Stimulated activated naive B cell treated with anti-CD40 and anti-IgM and Interleukin-4, amounts not matched to agents 10 μg/mL and 1 μg/mL and 100 μg/mL, for 72 hours (primary cell): ENCODE measurements at places on chromosomes 7 and 10.

GRCh38 chr7:18792871-18793595, 297.5 kb downstream of the HDAC9 start:
- H3K27me3 ChIP-seq, result no peaks in the 10 kb centered on the region
- H3K4me3 ChIP-seq, result no peak overlapping the region
- no peak overlapping the region for H3K27ac ChIP-seq

DNA sequence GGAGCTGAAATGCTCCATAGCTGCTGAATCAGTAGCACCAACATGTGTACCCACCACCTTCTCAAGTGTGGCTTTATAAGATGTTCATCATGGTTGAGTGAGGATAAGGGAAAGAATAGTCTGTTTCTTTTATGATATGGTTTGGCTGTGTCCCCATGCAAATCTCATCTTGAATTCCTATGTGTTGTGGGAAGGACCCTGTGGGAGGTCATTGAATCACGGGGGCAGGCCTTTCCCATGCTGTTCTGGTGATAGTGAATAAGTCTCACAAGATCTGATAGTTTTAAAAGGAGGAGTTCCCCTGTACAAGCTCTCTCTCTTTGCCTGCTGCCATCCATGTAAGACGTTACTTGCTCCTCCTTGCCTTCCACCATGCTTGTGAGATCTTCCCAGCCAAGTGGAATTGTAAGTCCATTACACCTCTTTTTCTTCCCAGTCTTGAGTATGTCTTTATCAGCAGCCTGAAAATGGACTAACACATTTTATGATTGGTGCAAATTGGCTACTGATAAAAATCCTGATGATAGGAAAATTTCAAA, 799.9 kb downstream of the TNS3 start:
- H3K36me3 ChIP-seq, result no peaks in the 10 kb centered on the region
- no peak overlapping the region for H3K4me3 ChIP-seq
- H3K27ac ChIP-seq, result no peak overlapping the region
- no peaks in the 10 kb centered on the region for H3K27me3 ChIP-seq
- no peak for DNase-seq
- H3K4me1 ChIP-seq, result no peaks in the 10 kb centered on the region

DNA sequence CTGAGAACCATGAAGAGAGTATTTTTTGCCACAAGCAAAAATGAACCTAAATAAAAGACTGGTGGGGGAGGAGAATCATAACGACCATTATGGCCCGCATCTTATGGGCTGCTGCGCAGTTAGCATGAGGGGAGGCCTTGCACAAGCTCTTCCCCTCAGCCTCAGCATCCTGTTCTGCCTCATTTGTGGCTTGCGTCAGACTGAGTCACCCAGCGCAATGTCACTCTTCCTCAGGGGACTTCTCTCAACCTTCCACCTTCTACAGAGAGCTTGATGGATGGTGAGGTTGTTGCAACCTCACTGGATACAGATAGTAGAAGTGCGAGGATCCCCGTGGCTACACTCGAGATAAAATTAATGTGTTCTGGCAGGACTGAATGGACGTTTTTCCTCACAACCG, 16.8 kb upstream of the GPR15LG start:
- peak overlapping the region; percentile 65 for H3K27ac ChIP-seq
- no peaks in the 10 kb centered on the region for H3K27me3 ChIP-seq
- peaks cover 16% of the 10 kb centered on the region for H3K36me3 ChIP-seq
- H3K4me3 ChIP-seq, result no peak overlapping the region
- DNase-seq, result no peak
- H3K4me1 ChIP-seq, result peaks cover 29% of the 10 kb centered on the region

GRCh38 chr7:52260046-52260665, 775.3 kb upstream of the POM121L12 start:
- no peak for DNase-seq
- no peak overlapping the region for H3K27ac ChIP-seq
- H3K4me3 ChIP-seq, result no peak overlapping the region
- no peaks in the 10 kb centered on the region for H3K4me1 ChIP-seq
- no peaks in the 10 kb centered on the region for H3K27me3 ChIP-seq
- no peaks in the 10 kb centered on the region for H3K36me3 ChIP-seq

GRCh38 chr10:25304606-25305005, 129.8 kb downstream of the GPR158 start:
- H3K27me3 ChIP-seq, result no peaks in the 10 kb centered on the region
- no peak for DNase-seq
- no peak overlapping the region for H3K27ac ChIP-seq
- no peak overlapping the region for H3K4me3 ChIP-seq
- no peaks in the 10 kb centered on the region for H3K4me1 ChIP-seq

GRCh38 chr10:102585026-102585425, 59.3 kb upstream of the TRIM8 start:
- no peak overlapping the region for H3K27ac ChIP-seq
- H3K4me3 ChIP-seq, result no peak overlapping the region
- DNase-seq, result no peak
- peaks cover 4% of the 10 kb centered on the region for H3K36me3 ChIP-seq

- no peaks in the 10 kb centered on the region for H3K36me3 ChIP-seq
- no peak for DNase-seq
- H3K4me1 ChIP-seq, result no peaks in the 10 kb centered on the region
- no peak overlapping the region for H3K4me3 ChIP-seq
- no peaks in the 10 kb centered on the region for H3K27me3 ChIP-seq
These were observed 60.7 kb downstream of the GPAM start for GRCh38 chr10:112122827-112123226.

DNA sequence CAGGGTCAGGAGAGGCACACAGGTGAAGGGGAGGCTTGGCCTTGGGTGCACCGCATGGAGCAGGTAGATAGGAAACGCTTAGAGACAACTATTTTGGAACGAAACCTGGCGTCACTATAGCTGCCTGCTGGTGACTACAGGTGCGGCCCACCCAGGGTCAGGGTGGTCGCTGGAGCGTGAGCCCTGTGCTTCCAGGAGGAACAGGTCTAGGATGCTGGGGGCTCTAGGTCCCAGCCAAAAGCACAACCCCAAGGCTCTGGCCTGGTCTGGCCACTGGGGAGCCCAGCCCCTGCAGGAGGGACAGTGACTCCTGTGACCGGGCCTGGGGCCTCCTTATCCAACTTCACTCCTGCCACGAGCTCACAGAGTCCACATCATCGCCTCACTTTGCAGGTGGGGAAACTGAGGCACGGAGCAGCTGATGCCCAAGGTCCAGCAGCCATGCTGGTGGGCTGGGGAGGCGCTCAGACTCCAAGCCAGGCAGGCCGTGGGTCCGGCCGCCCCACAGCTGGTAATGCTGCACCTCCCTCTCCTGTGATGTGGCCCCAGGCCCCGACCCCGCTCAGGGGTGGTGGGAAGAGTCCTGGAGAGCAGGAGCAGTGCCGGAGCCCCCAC, 9.0 kb downstream of the LFNG start:
- H3K4me3 ChIP-seq, result peak overlapping the region; percentile 71
- peaks cover 13% of the 10 kb centered on the region for H3K36me3 ChIP-seq
- H3K4me1 ChIP-seq, result peaks cover 85% of the 10 kb centered on the region
- no peaks in the 10 kb centered on the region for H3K27me3 ChIP-seq
- peak overlapping the region; percentile 95 for H3K27ac ChIP-seq

DNA sequence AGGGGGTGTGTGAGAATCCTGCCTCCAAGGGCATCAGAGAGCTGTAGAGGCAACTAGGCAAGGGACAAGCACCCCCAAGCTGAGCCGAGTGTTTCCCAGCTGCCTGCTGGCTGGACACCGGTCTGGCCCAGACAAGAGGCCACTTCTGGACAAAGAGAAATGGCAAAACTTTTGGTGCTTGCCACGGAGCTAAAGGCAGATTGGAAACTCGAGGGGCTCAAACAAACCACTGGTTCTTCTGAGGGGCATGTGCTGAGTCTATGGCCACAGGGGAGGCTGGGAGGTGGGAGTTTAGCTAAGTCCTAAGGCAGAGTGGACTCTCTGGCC, 66.5 kb upstream of the INPP5A start:
- H3K27ac ChIP-seq, result peak overlapping the region; percentile 68
- peaks cover 19% of the 10 kb centered on the region for H3K4me1 ChIP-seq
- H3K27me3 ChIP-seq, result peaks cover 26% of the 10 kb centered on the region
- H3K4me3 ChIP-seq, result no peak overlapping the region
- peaks cover 5% of the 10 kb centered on the region for H3K36me3 ChIP-seq
- no peak for DNase-seq

GRCh38 chr7:22319424-22320403, 37.2 kb downstream of the RAPGEF5 start:
- H3K27me3 ChIP-seq, result no peaks in the 10 kb centered on the region
- no peak overlapping the region for H3K27ac ChIP-seq
- peaks cover 2% of the 10 kb centered on the region for H3K36me3 ChIP-seq

- H3K36me3 ChIP-seq, result no peaks in the 10 kb centered on the region
- H3K27ac ChIP-seq, result no peak overlapping the region
- no peak overlapping the region for H3K4me3 ChIP-seq
- no peaks in the 10 kb centered on the region for H3K27me3 ChIP-seq
- DNase-seq, result no peak
These were observed 216.9 kb downstream of the SORCS1 start for GRCh38 chr10:106947643-106948042.

DNA sequence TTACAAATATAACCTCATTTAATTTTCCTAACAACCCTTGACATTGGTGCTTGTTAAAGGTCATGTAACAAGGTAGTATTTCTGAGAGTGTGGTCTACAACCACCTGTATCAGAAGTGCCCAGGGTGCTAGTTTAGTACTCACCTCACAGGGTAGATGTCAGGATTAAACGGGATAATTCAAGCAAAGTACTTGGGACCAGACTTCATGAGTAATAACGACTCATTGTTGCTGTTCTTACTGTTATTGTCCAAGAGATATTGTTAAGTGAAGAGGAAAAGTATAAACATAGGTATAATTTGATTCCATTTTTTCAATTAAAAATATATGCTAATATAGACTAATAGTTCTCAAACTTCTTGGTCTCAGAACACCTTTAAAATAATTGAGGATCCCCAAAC, 179.3 kb downstream of the WNT2 start:
- DNase-seq, result no peak
- H3K27ac ChIP-seq, result no peak overlapping the region
- no peaks in the 10 kb centered on the region for H3K36me3 ChIP-seq
- H3K4me1 ChIP-seq, result no peaks in the 10 kb centered on the region
- H3K4me3 ChIP-seq, result no peak overlapping the region
- H3K27me3 ChIP-seq, result no peaks in the 10 kb centered on the region

GRCh38 chr7:139709485-139709884, 68.3 kb downstream of the HIPK2 start:
- H3K4me3 ChIP-seq, result no peak overlapping the region
- H3K36me3 ChIP-seq, result peaks cover 67% of the 10 kb centered on the region
- H3K4me1 ChIP-seq, result peaks cover 59% of the 10 kb centered on the region

DNA sequence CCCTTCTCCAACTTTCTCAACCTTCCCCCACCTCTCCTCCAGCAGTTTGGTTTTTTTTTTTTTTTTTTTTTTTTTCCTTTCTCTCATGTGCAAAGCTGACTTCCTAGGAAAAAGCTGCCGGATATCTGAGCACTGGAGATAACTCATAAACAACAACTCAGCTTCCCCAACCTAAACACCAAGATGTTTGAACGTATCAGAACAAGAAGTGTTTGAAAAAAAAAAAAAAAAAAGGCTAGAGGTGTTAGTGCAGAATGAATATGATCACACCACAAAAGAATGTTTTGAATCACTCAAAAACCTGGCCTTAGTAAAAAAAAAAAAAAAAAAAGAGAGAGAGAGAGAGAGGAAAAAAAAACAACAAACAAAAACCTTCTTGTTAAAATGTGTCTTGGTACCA, 11.2 kb downstream of the GATA3 start:
- H3K27me3 ChIP-seq, result peaks cover 39% of the 10 kb centered on the region
- peaks cover 5% of the 10 kb centered on the region for H3K36me3 ChIP-seq
- no peak overlapping the region for H3K4me3 ChIP-seq

DNA sequence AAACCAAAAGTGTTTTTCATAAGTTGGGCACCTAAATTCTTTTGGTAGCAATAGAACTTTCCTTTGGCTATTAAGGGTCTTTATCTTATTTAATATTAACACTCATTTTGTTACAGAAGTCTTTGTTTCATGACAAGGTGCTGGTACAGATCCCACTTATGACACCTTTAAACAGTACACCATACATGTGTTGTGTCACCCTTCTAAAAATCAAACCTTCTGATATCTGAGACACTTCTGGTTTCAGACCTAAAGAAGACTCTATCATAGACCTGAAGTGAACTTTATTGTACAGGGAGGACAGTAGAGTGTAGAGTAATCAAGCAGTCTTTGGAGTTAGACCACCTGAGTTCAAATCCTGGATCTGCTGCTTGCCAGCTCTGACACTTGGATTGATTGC, 5.8 kb upstream of the USP6NL start:
- H3K27me3 ChIP-seq, result no peaks in the 10 kb centered on the region
- H3K27ac ChIP-seq, result no peak overlapping the region
- DNase-seq, result no peak
- H3K4me1 ChIP-seq, result peaks cover 4% of the 10 kb centered on the region
- no peak overlapping the region for H3K4me3 ChIP-seq

DNA sequence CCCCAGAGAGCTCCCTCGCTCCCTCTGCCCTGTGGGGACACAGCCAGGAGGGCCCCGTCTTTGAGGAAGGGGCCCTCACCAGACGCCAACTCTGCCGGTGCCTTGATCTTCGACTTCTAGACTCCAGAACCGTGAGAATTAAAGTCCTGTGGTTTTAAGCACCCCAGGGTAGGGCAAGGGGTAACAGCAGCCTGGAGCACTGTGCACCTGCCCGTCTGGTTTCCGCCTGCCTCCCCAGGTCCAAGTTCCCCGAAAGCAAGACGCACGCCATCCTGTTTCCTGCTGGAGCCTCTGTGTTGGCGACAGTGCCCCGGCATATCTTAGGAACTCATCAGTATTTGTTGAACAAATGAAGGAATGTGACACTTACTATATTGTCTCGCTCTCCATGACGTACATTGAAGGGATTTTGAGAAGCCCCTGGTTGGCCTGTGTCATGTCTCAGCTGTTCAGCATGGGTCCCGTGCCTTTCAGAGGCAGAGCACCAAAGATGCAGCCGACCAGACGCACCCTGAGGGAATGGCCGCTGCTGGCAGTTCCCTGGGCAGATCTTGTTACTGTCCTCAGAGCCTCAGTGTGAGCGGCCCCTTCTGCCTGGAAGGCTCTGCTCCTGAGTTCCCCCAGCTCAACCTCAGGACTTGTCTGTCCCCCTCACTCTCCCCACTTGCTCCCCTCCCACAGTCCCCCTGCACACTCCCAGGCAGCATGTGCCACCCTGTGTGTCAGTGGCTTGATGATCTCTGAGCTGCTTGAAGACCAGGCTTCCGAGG, 226.2 kb downstream of the TCERG1L start:
- no peak overlapping the region for H3K27ac ChIP-seq
- no peaks in the 10 kb centered on the region for H3K27me3 ChIP-seq
- no peak overlapping the region for H3K4me3 ChIP-seq
- no peaks in the 10 kb centered on the region for H3K36me3 ChIP-seq
- no peaks in the 10 kb centered on the region for H3K4me1 ChIP-seq
- no peak for DNase-seq

GRCh38 chr7:1579481-1580421, 9.9 kb upstream of the PSMG3 start:
- peaks cover 20% of the 10 kb centered on the region for H3K4me1 ChIP-seq
- DNase-seq, result peak; percentile 47
- peaks cover 6% of the 10 kb centered on the region for H3K36me3 ChIP-seq
- no peaks in the 10 kb centered on the region for H3K27me3 ChIP-seq
- H3K27ac ChIP-seq, result peak overlapping the region; percentile 33

- no peak for DNase-seq
- H3K27ac ChIP-seq, result no peak overlapping the region
- no peak overlapping the region for H3K4me3 ChIP-seq
These were observed 141.1 kb upstream of the AGR3 start for GRCh38 chr7:17022920-17023319.
